ENCODE measurements at places on chromosomes 1 and 21.

DNA sequence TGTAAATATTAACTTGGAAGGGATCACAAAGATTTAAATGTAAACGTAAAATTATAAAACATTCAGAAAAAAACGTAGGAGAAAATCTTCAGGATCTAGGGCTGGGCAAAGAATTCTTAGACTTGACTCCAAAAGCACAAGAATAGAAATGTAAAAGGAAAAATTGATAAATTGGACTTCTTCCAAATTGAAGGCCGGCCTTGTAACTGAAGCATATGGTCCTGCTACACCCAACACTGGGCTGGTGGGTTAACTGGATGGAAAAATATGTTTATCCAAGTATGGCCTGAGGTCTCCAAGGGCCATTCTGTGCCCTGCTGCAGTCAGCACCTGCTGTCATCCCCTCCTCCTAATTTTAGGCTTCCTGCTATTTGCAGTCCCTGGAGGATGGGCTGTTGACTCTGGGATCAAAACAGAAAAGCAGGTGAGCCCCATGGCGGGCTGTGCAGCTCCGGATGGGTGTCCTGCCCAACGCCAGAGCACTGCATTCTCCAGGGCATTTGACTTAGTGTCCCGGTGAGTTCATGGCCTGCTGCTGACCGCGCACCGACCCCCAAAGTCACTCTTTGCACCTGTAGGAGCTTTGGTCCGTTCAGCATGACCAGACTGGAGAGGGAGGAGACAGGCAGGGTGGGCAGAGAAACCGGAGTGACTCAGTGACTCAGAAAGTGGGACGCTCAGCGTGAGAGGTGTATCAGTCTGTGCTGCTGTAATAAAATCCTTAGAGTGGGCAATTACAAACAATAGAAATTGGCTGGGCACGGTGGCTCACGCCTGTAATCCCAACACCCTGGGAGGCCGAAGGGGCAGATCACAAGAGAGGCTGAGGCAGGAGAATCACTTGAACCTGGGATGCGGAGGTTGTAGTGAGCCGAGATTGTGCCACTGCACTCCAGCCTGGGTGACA is 6.1 kb upstream of the AIRE start:
- no peak for DNase-seq

DNA sequence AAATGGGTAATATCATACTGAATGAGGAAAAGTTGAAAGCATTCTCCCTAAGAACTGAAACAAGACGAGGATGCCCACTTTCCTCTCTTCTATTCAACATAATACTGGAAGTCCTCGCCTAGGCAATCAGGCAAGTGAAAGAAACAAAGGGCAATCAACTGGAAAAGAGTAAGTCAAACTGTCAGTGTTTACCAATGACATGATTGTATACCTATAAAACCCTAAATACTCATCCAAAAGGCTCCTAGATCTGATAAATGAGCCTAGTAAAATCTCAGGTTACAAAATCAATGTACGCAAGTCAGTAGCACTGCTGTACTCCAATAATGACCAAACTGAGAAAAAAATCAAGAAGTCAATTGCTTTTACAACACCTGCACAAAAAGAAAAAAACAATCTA is 575.8 kb upstream of the PRMT6 start:
- DNase-seq = no peak

- DNase-seq = no peak
Observed at GRCh38 chr1:27789540-27790041, 16.6 kb downstream of the STX12 start.

- DNase-seq = no peak
Observed at GRCh38 chr1:1782399-1783221, 4.3 kb upstream of the NADK start.

DNA sequence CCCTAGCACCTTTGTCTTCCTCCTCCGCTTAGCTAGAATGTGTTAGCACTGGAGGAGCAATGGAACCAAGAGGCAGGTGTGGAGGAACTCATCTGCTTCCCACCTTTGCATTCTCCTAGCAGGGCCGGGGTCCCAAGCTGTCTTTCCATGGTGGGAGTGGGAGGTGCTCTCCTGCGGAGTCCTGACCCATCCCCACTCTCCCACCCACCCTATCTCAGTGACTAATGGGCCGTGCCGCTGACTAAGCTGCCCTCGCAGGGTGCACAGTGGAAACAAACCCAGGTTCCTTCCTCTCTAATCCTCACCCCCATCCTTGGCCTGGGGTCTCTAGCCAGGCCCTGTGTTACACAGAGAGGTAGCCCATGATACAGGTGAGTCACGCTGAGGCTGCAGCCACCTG is 177.5 kb downstream of the HIVEP3 start:
- DNase-seq = no peak

- DNase-seq = no peak
Observed at GRCh38 chr1:234393190-234393589, 19.9 kb downstream of the COA6 start.

- no peak for DNase-seq
Observed at GRCh38 chr1:19892628-19893168, 10.5 kb downstream of the OTUD3 start.

DNA sequence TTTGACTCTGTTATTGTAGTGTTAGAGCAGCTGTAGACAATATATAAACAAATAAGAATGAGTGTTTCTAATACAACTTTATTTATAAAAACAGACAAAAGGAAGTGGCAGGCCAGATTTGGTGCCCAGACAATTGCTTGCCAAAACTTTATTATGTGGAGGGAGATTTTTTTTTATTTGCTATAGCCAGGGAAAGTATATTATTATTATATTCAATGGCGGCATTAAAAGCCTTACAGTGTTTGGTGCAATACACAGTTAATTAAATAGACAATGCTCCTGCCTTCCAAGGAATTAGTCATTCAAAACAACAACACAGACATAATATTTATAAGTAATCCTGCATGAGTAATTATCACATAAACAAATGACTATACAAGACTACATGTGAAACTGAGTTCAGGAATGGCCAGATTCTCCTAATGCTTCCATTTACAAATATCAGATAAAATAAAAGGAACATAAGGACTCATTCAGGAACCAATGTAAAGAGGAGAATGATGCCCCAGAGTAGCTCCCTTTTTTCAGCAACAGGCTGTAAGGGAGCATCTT is 10.6 kb upstream of the RC3H1 start:
- no peak for DNase-seq

DNA sequence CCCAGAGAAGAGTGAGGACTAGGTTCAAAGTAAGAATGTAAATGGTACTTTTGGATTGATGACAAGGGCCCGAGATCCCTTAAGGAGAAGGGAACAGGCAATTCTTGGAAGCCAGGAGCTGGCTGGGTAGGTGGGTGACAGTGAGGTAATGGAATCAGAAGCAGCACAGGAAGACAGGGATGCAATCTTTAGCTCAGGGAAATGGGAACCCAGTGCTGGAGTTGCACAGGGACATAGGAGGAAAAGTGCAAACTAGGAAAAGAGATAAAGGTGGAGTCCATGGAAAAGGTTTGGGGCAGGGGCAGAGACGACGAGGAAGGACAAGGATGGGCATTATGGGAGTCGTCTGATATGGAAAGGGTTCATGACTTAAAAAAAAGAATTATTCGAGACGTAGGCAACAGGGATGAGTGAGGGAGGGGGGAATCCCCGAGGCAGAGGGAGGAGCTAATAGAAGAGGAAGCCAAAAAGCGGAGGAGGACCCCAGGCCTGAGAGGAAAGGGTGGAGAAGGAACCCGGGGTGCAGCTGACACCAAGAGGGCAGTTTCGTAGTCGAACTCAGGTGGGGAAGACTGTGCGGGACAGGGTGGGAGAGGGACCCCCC is 495 bp downstream of the PI4KB start:
- peak; percentile 60 for DNase-seq

- no peak for DNase-seq
Observed at GRCh38 chr1:21639594-21640041, 29.5 kb downstream of the RAP1GAP start.
